ENCODE measurements at places on chromosomes 1 and 21. TPM values are rescaled to one million over a fixed set of nuclear protein-coding genes. Genes with fewer than 3 reads are reported as not detected.

The PCSK9 gene
- total RNA-seq, result 0.31 TPM

The HSF2BP gene
- total RNA-seq, result 1.6 TPM

The TP73 gene
- not detected for total RNA-seq

The SOX13 gene
- 6.6 TPM for total RNA-seq

The RNF2 gene
- 13.7 TPM for total RNA-seq

The PTPN7 gene
- total RNA-seq, result not detected

The SYT2 gene
- total RNA-seq, result not detected

The SLC45A3 gene
- total RNA-seq, result 3.2 TPM

The AMPD1 gene
- total RNA-seq, result not detected

The ADORA1 gene
- 11.3 TPM for total RNA-seq

The PGLYRP4 gene
- total RNA-seq, result not detected

The FBLIM1 gene
- 121 TPM for total RNA-seq

The KIF26B gene
- 5.9 TPM for total RNA-seq

The RHOC gene
- 292 TPM for total RNA-seq

The GJA9 gene
- total RNA-seq, result not detected

The TMEM53 gene
- 10.4 TPM for total RNA-seq

The TMCO2 gene
- not detected for total RNA-seq

The OBSCN gene
- total RNA-seq, result 6.0 TPM

The TDRD5 gene
- not detected for total RNA-seq

The FCGR3B gene
- not detected for total RNA-seq

The GNAT2 gene
- 0.68 TPM for total RNA-seq

The OR2G6 gene
- not detected for total RNA-seq

The OLFML2B gene
- total RNA-seq, result 44.1 TPM

The TTC39A gene
- not detected for total RNA-seq

The S100A7A gene
- total RNA-seq, result not detected

The ADGRL4 gene
- total RNA-seq, result 25.9 TPM

The COL8A2 gene
- total RNA-seq, result 2.5 TPM

The LRIG2 gene
- total RNA-seq, result 13.4 TPM

The CGN gene
- not detected for total RNA-seq

The NKAIN1 gene
- total RNA-seq, result 0.50 TPM

The EDARADD gene
- not detected for total RNA-seq

The FAM229A gene
- 4.1 TPM for total RNA-seq

The KCNJ15 gene
- total RNA-seq, result 0.44 TPM

The GUCA2A gene
- total RNA-seq, result not detected

The TACSTD2 gene
- not detected for total RNA-seq

The RPE65 gene
- total RNA-seq, result not detected

The IGSF5 gene
- not detected for total RNA-seq

The FAM3B gene
- not detected for total RNA-seq

The MCOLN3 gene
- 0.64 TPM for total RNA-seq

The ZNF691 gene
- total RNA-seq, result 5.7 TPM

The UBL4B gene
- total RNA-seq, result not detected

The EXTL1 gene
- total RNA-seq, result 0.49 TPM

The NR1I3 gene
- not detected for total RNA-seq

The OR2M3 gene
- not detected for total RNA-seq

The MAEL gene
- not detected for total RNA-seq

The ATAD3C gene
- total RNA-seq, result not detected

The SPRR2A gene
- not detected for total RNA-seq

The SNX7 gene
- 18.4 TPM for total RNA-seq

The DHX9 gene
- 61.4 TPM for total RNA-seq

The AUNIP gene
- 0.20 TPM for total RNA-seq

The TCHHL1 gene
- total RNA-seq, result not detected

The SPRR3 gene
- not detected for total RNA-seq

The FCRL5 gene
- total RNA-seq, result not detected

Data from cardiac ventricle fibroblast (primary cell).